ENCODE measurements at places on chromosomes 3 and 15.

DNA sequence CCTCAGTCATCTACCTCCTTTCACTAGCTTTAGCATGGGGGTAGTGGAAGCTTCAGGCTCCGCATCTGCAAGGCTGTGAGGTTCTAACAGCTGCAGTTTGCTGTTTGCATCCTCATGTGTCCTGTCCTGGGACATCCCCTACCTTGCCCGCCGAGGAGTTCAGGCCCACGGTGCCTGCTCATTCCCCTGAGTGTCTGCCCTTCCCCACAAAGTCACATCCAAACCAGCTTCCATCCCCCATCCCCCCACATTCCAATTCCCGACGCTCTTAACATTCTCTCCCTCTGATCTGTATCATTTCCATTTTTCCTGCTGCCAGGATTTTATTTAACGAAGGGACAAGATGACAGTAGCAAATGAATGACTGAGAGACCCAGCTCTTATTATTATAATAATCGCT is 43.8 kb downstream of the HRH1 start:
- DNase-seq = no peak

DNA sequence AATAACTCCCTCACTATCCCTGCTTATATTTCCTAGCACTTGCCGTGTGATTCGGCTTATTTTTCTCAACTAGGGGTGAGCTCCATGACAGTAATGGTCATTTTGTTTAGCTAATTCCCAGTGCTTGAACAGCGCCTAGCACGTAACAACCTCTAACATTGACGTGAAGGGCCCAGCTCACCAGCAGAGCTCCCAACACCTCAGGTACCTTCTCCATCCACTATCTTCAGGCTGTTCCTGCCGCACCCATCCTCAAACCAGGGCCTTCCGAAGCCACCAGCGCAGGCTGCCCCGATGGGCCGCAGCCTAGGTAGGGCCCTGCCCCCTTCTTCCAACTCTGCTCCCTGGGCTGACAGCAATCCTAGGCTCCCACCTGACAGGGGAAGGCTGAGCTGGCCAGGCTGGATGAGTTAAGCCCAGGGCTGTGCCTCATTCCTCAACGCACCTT is 751 bp upstream of the RPS17 start:
- no peak for DNase-seq

DNA sequence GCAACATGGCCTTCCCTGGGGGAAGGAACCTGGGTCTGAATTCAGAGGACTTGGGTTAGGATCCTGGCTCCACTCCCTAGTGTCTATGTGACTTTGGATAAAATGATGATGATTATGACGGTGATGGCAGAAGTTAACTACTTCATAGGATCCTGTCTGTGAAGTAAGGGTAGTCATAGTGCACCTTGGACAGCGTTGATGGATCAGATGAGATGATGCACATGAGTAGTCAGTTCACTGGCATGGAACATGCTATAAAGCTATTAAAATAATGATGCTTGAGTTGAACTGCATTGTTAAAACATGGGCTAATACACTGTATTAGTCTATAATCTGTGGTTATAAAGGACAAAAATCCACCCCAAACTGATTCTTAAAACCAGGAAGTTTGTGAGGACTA is 62.0 kb downstream of the EEFSEC start:
- DNase-seq = no peak

GRCh38 chr3:128623762-128624176 is 26.8 kb downstream of the RPN1 start:
- peak; percentile 71 for DNase-seq

DNA sequence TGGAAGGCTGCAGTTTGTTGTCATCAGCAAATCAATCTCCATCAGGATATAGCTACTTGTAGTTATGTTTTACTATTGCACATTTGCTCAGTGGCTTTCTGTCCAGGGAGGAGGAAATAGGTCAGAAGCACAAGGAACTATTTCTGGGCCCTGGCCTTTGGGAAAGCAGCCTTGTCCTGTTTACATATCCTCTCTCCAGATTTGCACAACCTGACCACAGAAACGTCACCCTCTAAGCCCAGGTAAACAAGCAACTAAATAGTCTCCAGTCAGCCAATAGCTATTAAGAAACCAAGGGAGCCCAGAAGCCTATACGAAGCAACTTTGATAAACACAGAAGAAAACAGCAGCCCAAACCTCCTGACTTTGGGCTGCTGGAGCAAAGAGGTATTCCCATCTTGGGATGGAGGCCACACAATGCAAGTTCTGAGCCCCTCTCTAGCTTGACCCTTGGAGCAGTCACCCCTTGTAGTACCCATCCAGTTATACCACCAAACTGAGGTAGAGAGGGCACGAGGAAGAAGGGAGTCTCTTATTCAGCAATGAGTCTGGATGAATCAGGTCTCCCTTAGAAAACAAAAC is 2.3 kb upstream of the FEM1B start:
- DNase-seq = no peak

DNA sequence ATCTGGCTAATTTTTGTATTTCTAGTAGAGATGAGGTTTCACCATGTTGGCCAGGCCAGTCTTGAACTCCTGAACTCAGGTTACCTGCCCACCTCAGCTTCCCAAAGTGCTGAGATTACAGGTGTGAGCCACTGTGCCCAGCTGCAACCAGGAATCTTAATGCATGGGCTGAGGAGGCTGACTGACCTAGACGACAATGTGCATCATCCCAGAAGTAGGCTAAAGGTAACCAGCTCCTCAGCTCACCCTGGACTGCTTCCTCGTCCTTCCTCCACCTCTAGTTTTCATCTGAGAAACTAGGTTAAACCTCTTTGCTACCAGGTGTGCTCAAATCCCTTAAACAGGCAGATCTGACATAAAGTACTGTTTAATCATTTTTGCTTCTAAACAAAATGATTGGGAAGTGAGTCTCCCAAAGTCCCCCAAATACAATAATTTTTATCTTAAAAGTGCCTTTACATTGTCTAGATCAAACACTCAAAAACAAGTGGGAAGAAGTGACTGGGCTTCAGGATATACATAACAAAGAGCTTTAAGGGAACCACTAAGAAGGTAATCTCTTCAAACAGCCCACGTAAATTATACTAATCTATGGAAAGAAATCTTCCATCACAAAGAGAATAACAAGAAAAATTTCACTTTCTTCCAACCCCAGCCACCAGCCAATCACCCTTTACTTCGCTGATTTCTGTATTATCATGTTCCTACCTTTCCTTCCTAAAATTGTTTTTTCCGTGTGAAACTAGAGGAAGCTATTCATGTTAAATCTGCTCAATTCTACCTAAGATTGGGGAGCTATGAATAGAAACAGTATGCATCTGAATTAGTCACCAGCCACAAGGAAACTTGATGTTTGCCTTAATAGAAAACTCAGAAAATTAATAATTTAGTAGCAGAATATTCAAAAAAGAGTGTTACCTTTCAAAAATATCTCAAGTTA is 34.7 kb downstream of the IGF2BP2 start:
- no peak for DNase-seq

GRCh38 chr3:182124187-182124586 is 412.5 kb downstream of the SOX2 start:
- DNase-seq = no peak

DNA sequence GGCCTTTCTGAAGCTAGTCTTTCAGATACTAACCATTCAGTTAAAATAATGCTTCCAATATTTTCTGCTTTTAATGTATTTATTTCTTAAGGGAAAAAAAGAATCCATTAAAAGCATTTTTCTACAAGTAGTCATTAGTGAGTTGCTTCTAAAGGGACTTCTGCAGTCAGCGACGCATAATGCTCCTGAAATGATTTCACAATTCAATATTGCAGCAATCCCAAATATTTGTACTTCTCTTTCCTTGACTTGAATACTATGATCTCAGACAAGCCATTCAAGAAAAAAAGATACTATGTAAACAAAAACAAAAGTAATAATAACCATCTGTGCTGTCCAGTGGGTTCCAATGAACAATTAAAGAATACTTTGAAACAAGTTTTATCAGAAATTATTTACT is 681.0 kb downstream of the DIPK2A start:
- no peak for DNase-seq

GRCh38 chr3:127103080-127103479 is 89.9 kb upstream of the PRR23E start:
- DNase-seq = no peak

DNA sequence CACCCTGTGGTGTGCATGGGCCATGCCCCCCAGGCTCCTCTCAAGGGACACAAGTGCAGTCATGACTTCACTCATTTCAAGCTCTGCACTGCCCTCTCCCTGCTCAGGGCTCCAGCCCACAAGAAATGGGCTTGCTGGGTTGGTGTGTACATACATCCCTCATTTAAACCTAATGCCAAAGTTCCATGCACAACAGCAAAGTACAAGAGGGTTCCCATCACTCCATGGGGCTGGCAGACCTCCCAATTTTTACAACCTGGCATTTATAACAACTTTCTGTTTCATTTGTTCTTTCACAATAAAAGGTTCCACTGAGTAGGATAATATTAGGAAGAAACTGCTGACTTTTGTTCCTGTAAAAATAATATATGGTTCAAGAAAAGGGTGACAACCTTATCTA is 54.3 kb downstream of the HERC2 start:
- no peak for DNase-seq

DNA sequence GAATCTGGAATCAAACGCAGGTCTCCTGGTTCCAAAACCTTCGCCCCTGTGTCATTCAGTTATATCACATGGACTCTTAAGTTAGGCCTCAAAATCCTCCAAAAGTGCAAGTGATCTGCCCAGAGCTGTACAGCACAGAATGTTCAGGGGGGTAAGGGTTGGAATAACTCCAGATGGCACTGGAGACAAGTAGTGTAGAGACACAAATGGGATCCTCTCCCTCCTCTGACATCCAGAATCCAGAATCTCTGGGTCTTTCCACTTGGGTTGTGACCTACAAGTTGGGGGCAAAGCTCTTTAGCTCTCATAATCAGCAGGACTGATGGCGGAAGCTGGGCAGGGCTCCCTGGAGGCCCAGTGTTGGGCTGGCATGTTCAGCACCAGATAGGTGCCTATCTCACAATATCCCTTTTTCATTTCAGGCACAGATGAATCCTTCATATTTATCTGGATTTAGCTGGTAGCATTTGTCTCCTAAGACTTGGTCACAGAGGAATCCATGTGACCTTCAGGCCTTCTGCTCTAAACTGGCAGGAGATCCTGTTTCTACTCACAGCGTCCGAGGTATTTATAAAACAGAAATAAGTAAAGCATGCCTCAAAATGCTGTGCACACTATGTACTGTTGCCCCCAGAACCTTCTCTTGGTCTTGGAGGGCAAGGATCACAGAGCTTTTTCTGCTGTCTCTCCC is 15.4 kb downstream of the ABHD2 start:
- DNase-seq = no peak

DNA sequence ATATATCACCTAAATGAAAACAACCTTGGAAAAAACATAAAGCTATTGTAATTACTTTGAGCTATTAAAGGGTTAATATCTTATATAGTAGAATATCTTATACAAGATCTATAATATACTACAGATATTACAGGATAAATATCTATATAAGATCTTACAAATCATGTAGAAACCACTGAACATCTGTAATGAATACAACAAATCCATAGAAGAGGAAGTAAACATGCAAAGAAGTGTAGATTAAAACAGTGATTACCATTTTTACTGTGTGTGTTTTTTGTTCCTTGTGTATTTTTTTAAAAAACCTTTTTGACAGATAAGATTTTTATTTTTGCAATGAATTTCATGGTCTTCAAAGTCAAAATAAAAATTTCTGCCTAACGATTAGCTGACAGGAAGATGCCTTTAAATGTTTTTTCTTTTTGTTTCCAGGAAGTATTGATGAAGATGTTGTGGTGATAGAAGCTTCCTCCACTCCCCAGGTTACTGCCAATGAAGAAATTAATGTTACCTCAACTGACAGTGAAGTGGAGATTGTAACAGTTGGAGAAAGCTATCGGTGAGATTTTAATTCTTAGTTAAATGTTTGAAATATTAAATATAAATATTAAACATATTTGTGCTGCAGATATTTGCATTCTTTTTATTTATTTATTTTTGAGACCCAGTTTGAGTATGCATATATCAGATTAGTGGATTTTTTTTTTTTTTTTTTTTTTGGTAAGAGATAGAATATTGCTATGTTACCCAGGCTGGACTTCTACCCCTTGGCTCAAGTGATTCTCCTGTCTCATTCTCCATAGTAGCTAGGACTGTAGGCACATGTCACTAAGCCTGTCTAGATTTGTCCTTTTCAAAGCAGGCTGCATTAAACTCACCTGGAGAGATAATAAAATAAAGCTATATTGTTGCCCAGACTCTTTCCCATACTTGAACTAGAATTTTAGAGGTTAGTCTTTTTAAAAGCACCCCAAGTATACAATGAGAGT is 52.8 kb upstream of the CCNB2 start:
- DNase-seq = no peak

- no peak for DNase-seq
Observed at GRCh38 chr15:101108461-101108775, 143.4 kb downstream of the CHSY1 start.

GRCh38 chr3:163538387-163538786 is 1539.9 kb downstream of the SI start:
- DNase-seq = no peak

GRCh38 chr15:101538996-101539395 is 49.5 kb upstream of the PCSK6 start:
- no peak for DNase-seq

GRCh38 chr3:67654844-67655177 is 399 bp upstream of the SUCLG2 start:
- DNase-seq = no peak

DNA sequence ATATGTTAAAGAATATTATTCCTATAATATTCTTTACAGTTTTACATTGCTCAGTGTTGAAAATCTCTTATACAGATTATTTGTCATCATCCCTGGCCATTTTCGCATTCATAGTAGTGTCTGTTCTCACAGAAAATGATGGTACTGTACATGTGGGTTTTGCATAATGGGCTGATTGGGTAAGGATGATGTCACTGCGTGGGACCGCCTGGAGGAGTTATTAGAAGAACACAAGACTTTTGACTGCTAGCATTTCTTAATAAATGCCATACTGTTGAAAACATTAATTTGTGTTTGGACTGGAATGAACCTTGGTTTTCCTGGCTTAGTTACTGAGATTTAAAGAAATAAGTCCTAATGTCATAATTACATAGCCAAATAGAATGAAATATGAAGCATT is 20.3 kb downstream of the LRCH3 start:
- DNase-seq = no peak

- no peak for DNase-seq
Observed at GRCh38 chr15:67077641-67078215, 12.3 kb downstream of the SMAD3 start.

DNA sequence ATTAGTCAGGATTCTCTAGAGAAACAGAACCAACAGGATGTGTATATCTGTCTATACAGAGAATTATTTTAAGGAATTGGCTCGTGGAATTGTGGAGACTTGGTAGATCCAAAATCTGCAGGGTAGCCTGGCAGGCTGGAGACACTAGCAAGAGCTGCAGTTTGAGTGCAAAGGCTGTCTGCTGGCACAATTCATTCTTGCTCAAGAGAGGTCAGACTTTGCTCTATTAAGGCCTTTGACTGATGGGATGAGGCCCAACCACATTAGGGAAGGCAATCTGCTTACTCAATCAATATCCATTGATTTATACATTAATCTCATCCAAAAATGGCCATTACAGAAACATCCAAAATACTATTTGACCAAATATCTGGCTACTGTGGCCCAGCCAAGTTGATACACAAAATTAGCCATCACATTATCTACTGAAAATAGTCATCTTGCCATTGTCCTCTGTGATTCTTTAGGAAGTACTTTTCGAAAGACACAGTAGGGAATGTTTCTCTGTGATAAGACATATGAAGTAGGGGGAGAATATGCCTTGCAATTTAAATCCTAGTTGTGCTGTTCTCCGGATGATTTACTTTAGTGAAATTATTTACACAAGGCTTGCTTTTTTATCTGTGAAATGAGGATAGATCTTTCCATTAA is 873.8 kb downstream of the ROBO2 start:
- no peak for DNase-seq

All from non-pigmented ciliary epithelial cell (primary cell).